ENCODE measurements at places on chromosomes 1 and 21. TPM values are rescaled to one million over a fixed set of nuclear protein-coding genes. Genes with fewer than 3 reads are reported as not detected.

- no peak for DNase-seq
Measured at GRCh38 chr1:108142773-108143394, 57.3 kb downstream of the SLC25A24 start.

Gene CD101
- not detected for total RNA-seq

Gene ARHGEF10L
- 0.39 TPM for total RNA-seq

- DNase-seq = no peak
Measured at GRCh38 chr1:242629396-242629795, 104.9 kb upstream of the PLD5 start.

DNA sequence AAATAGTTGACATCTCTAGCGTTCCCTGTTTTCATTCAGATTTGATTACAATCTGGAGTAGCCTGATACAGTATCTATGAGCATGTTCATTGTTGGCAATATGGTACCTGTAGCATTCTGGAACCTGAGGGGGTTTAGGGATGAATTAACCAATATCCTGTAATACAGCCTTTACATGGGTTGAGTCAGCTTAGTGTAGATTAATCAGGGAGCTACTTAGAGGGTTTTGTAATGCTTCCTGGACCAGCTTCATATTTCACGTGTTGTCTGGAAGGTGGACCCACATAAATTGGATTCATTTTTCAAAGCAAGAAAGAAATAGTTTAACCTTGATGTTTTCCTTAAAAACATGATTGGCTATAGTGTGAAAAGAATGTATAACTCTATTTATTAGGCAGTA is 3.6 kb downstream of the OTUD3 start:
- no peak for DNase-seq

DNA sequence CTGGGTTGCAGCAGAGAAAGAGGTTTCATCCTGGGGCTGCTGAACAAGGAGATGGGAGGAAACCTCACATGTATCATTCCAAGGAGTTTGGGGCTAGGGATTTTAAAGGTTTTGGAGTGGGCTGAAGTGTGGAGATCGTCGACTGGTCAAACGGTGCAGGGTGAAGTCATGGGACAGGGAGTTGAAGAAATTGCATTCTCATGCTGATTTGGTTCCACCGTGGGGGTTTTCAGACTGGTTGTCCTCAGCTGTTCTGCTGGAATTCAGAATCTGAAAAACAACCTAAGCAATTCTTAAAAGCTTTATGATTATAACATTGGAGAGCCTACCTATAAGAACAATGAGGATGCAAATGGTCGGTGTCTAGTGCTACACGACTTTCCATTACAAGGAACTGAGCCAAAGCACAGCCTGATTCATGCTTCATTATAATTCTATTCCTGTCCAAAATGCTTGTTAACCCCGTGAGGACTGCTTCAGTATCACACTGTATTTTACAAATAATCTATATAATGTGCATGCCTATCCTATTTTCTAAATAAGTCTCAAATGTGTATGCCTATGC is 242.7 kb downstream of the TM2D1 start:
- DNase-seq = no peak

Gene VCAM1
- 0.51 TPM for total RNA-seq

- no peak for DNase-seq
Measured at GRCh38 chr1:3192825-3193224, 123.8 kb downstream of the PRDM16 start.

DNA sequence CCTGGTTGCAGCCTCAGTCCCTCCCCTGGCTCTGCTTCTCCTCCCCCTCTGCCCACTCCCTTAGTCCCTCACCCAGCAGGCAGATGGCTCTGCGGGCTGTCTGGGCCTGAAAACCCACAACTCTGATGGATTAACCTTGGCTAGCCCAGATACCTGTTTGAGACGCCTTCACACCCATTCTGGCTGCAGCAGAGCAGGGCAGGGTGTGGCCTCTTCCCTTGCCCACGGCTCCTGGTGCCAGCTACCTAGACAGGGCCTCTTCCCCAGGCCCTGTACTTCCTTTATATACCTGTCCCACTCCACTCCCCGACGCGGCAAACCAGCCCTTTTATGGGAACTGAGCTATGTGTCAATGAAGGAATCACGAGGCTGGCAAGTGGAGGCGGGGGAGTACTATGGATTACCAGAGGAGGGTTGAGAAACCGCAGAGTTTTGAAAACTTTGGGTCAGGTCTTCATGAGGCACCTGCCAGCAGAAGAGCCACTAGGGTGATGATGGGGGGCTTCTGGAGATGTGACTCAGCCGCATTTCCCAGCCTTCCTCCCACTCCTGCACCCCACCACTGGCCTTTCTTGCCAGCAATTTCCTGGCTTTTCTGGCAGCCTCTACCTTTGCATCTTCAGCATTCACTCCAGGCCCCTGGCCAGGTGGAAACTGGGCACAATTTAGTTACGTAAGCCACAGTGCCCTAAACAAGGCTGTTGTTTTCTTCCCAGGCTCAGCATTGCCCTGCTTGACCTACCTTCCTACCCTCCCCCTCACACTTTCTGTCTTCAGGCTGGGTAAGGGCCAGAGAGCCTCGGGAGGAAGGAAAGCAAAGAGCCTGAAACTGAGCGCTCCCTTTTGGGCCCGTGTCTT is at the start of gene CHI3L1:
CHI3L1 (minus strand) TSS at position 259 of the 858 bp plus-strand sequence; CDS start at position 178, 81 bp downstream.
- DNase-seq = no peak

- no peak for DNase-seq
Measured at GRCh38 chr1:6512245-6512907, 20.9 kb upstream of the PLEKHG5 start.

- DNase-seq = no peak
Measured at GRCh38 chr1:17669866-17670451, 85.2 kb upstream of the ACTL8 start.

Gene PSMA5
- 135 TPM for total RNA-seq

- no peak for DNase-seq
Measured at GRCh38 chr1:155983191-155984024, 5.1 kb upstream of the ARHGEF2 start.

DNA sequence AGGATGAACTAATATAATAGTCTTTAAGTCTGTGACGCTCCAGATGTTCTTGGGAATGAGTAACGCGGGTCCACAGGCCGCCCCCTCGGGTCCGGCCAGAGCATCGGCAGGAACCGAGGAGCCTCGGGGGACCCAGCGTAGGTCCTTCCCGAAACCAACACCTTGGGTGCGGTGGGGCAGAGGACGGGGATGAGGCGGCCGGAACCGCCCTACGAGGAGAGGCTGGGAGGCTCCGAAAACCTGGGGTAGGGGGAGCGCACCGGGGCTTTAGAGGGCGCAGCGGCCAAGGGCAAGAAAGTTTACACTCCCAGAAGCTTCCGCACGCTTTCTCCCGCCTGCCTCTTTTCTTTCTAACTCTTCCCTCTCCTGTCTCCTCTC is 7.1 kb downstream of the DMRTA2 start:
- no peak for DNase-seq

DNA sequence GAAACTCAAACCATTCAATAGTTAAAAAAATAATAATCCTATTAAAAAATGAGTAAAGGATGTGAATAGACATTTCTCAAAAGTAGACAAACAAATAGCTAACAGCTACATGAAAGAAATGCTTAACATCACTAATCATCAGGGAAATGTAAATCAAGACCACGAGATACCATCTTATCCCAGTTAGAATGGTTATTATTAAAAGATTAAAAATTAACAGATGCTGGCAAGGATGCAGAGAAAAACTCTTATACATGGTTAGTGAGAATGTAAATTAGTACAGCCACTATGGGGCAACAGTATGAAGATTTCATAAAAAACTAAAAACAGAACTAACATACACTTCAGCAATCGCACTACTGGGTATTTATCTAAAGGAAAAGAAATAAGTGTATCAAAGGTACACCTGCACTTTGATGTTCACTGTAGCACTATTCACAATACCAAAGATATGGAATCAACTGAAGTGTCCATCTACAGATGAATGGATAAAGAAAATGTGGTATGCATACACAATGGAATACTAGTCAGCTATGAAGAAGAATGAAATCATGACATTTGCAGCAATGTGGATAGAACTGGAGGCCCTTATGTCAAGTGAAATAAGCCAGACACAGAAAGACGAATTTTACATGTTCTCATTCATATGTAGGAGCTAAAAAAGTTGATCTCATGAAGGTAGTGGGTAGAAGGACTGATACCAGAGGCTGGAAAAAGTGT is 117.9 kb downstream of the ACBD6 start:
- no peak for DNase-seq

Gene KCNE2
- total RNA-seq = not detected

GRCh38 chr1:208033236-208033635 is 122.3 kb upstream of the CD34 start:
- DNase-seq = no peak

GRCh38 chr1:66464351-66464750 is 69.6 kb upstream of the SGIP1 start:
- DNase-seq = no peak

Gene MYBPHL
- not detected for total RNA-seq

Gene TMPRSS3
- 10.7 TPM for total RNA-seq

Gene LCE1E
- total RNA-seq = not detected

GRCh38 chr1:235067396-235068157 is 61.1 kb downstream of the TOMM20 start:
- no peak for DNase-seq

Gene RNU1-4
- 3,430 TPM for total RNA-seq

Gene POGZ
- total RNA-seq = 94.8 TPM

Gene CYP4Z1
- not detected for total RNA-seq

GRCh38 chr1:64967381-64967780 is 1.0 kb upstream of the JAK1 start:
- no peak for DNase-seq

Gene CD2
- 227 TPM for total RNA-seq

- no peak for DNase-seq
Measured at GRCh38 chr21:32020564-32020963, 147.7 kb downstream of the HUNK start.

Gene RWDD3
- 21.4 TPM for total RNA-seq

DNA sequence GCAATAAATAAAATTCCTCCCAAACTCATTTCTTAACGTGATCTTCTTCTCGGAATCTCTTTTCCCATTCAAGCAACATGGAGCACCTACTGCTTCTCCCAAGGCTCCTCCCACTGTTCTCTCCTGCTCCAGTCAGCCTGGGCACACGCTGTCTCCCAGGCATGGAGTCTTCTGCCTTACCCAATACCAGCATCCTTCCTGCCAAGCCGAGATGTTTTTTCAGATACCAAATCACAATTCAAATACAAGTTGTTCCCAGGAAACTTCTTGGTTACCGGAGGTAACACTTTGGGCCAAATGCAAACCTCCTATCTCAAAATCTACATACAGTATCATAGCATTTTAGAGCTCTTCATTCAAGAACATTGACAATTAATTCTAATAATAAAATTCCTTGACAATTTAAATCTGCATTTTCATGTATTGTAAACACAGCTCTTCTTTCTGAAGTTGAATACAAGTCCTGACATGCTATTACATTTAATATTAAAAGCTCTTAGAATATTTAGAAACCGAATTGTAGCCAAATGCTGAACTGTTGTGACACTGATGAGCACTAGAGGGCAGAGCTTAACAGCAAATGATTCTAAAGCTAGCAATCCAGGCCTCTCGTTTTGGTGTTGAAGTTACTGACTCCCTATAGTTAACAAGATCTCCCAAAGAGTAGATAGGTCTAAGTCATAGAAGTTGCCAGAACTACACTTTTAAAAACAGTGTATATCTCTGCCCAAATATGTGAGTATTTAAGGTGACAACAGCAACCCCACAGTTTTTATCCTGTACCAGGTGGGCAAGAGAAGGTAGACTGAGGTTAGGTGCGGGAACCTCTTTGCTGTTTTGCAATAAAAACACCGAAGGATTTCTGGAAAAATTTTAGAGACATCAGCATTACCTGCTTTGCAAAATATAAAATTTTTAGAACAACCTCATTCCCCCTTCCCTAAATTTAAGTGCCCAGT is 52.3 kb downstream of the BCAR3 start:
- no peak for DNase-seq

Measured in activated naive CD8-positive, alpha-beta T cell treated with anti-CD3 and anti-CD28 coated beads, Interleukin-2, amount 10 ng/mL, durations not matched to agents 7 days and 5 days (primary cell).